ENCODE measurements at places on chromosomes 12 and 14. TPM values are rescaled to one million over a fixed set of nuclear protein-coding genes. Genes with fewer than 3 reads are reported as not detected.

The MAP1LC3B2 gene
- 0.37 TPM for total RNA-seq

DNA sequence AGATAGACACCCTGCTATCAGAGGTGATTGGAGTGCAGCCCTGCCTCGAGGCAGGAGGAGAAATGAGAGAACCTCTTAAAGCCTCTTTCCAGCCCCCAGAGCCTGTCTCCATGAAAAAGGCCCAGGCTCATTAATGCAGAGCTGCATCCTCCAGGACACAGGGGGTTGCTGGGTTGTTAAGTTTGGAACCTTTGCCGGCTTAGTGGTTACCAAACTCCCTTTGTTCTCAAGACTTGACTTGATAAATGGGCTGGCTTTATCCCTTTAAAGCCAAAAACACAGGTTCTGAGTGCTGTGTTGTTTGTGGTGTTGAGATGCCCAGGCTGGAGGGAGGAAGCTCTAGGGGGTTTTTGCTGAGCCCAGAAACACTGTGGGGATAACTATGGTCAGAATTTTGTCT is 71.0 kb downstream of the DAD1 start:
- DNase-seq: no peak

DNA sequence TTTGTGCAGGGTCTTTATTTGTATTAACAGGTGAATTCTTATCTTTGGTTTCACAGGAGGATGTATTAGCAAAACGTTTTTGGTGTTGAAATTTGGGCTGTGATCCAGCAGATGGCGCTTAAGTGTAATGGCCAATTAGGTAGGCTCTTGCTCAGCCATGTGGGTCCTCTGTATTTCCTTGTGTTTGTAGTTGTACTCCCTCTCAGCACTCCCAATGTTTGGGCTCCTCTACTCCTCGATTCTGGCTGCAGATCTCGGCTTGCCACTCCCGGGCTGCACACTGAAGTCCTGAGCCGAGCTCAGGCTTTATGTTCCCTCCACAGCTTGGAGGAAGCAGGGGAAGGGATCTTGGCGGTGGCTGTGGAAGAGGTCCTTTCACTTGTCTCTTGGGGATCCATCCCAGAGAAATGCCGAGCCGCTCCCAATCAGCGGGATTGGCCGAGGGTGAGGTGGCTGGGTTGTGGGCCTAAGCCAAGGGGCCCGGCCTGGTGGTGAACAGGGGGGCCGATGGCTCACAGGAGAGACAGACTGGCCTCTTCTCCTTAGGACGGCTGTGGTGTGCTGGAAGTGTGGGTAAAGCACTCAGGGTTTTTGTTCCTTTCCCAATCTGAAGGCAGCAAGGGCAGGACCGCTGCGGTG is 133.7 kb downstream of the AEBP2 start:
- peak; percentile 16 for DNase-seq

- DNase-seq: no peak
Observed at GRCh38 chr14:36701132-36701531, 39.5 kb downstream of the PAX9 start.

DNA sequence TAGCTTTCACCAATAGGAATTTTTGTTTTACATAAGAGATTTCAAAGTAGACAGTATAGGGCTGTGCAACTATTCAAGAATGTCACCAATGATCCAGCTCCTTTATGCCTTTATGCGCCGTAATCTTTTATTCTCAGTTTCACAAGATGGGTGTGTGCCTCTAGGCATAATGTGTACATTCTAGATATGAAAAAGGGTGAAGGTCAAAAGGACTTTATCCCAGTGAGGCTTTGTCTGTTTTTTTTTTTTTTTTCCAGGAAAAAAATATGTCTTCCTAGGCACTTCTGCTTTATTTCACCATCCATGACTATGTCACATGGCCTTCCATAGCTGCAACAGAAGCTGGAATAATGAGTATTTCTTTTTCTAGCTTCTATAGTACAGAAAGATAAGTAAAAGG is 142.3 kb upstream of the IGF1 start:
- DNase-seq: no peak

The AKAP5 gene
- total RNA-seq: 2.5 TPM

GRCh38 chr12:128266086-128266485 is 884 bp upstream of the TMEM132C start:
- DNase-seq: no peak
